Chondrocyte (in vitro differentiated cells): ENCODE measurements at places on chromosomes 16 and 17. TPM values are rescaled to one million over a fixed set of nuclear protein-coding genes. Genes with fewer than 3 reads are reported as not detected.
A peak's percentile ranks its signal among the peaks of the same experiment; 100 is the strongest.

Gene ZCCHC14
- total RNA-seq: 28.0 to 29.6 TPM (median 29.6 TPM) in 3 replicates

Gene HS3ST3B1
- total RNA-seq: 25.6 to 45.6 TPM (median 27.1 TPM) in 3 replicates

GRCh38 chr16:83578171-83578570 lies 229.6 kb upstream of the HSBP1 start:
- DNase-seq: no peak

DNA sequence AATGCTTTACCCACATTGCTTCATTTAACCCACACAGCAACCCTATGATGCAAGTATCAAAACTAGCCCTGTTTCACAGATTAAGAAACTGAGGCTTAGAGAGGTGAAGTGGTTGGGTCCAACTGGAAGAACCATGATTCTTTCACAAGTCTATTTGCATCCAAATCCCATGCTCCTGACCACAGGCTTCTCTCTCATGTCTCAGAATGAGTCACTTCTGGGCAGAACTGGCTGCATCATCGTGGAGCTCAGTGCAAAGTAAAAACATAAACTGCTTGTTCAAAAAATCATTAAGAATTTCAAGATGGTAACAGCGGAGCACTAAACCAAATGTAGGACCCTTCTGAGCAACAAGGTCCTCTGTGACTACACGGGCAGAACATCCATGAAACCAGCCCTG lies 20.2 kb upstream of the CES1 start:
- no peak for DNase-seq

- DNase-seq: no peak
Observed at GRCh38 chr16:23952971-23953300, 117.2 kb downstream of the PRKCB start.

- DNase-seq: peak; percentile 57
Observed at GRCh38 chr17:77495575-77495974, 354.8 kb downstream of the SEC14L1 start.

DNA sequence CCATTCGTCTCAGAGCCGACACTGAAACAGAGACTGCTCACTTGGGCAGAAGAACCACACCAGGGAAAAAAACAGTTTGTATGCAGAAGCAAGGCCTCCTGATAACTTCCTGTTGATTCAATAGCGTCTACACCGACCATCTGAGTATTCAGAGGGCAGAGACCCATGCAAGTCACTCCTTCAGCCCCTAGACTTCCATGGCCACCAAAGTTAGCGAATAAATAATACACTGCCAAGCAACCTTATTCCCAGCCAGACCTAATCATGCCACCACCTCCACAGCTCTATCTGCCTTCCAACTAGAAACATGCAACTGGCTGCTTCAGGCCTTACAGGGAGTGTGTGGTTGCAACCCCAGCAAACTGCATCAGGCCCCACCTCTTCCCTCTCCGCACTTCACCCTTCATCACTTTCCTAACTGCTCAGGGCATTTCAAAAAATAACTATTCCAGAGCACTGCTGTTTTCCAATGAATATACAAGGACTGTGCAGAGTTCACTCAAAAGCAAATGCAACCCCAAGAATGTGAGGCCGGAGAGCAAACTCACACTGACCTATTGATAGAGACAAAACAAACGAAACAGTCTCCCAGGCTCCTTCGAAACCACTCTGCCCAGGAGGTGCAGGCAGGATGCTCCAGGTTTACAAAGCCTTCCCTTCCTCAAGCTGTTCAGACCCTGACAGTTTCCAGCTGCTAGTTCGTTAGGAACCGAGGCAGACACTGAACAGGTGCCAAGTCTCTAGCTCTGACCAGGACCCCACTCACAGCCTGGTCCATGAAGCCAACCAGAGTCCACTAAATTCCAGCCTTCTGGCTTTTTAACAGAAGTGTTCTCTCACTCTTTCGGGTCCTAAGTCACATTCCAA lies 3.6 kb downstream of the USP7 start:
- DNase-seq: no peak

- DNase-seq: no peak
Observed at GRCh38 chr16:30369938-30370455, 297 bp downstream of the TBC1D10B start.

- peak; percentile 57 for DNase-seq
Observed at GRCh38 chr17:66782851-66783250, 52.1 kb upstream of the CACNG5 start.

DNA sequence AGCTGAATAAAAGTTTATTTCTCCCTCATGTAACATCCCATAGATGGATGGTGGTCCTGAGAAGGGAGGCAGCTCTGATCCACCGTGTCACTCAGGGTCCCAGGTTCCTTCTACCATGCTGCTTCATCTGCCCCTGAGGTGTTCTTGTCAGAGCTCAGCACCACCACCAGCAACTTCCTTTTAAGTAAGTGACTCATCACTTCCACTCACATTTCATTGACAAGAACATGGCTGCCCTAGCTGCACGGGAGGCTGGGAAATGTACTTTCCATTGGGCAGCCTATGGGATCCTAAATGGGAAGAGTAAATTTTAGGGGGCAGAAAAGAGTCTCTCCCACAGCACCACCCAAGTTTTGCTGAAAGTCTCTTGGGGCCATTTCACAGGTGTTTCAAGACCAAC lies 134.7 kb downstream of the USP31 start:
- DNase-seq: no peak

DNA sequence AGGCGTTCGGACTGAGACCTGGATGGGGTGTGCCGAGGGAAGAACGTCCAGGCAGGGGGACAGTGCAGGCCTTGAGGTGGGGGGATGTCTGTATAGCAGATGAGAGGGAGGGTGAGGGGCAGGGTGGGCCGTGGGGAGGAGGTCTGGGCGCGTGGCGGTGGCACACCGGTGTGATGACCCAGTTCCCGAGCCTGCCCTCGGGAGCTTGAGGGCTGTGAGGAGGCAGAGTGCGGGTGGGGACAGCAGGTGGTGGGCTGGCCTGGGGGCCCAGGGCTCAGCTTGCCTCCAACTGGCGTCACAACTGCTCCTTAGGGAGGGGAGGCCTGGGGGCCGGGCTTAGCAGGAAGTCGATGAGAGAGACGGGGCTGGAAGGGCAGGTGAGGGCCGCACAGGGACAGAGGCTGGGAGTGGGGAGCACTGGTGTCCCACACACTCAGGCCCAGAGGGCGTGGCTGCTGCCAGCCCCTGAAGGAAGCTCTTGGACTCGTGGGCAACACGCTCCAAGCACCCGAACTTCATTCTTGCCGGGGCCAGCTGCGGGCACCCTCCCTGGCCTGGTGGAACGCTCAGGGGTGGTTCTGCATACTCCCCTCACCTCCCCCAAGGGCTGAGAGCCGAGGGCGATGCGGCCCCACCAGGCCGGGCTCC lies 6.5 kb downstream of the CACNA1H start:
- no peak for DNase-seq

- no peak for DNase-seq
Observed at GRCh38 chr17:34386697-34387550, 23.9 kb upstream of the CCL1 start.
